ENCODE measurements at places on chromosomes 2 and 18.

DNA sequence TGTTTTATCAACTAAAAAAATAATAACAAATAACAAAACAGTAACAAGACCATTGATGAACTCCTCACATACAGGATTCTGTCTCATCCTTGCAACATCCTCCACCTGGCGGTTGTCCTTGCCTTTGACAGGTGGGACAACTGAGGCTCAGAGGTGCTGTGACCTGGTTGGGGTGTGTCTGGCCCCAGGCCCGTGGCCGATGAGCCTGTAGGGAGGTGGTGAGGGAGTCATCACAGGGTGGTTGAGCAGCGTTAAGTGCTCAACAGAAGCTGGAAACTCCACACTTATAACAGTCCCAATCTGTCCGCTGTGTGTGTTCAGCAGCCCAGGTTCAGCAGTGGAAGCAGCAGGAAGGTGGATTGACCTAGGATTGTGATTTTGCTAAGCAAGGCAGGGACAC, 131.6 kb upstream of the RAB12 start:
- DNase-seq = no peak

DNA sequence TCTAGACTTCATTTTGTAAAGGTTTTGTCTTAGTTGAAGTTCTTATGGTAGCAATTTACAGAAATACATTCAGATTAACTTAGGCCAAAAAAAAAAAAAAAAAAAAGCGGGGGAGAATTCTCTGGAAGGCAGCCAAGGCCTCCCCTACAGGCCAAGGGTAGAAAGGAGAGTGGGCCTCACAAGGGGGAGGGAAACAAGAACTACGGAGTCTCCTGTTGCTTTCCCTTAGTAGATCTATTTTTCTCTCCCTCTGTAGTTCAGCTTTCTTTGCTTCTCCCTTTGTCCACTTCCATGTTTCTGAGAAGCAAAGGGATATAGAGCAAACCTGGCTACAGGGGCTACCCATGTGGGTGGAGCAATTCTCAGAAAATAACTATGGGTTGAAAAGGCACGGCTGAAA, 2.4 kb upstream of the STK11IP start:
- DNase-seq = peak; percentile 79

DNA sequence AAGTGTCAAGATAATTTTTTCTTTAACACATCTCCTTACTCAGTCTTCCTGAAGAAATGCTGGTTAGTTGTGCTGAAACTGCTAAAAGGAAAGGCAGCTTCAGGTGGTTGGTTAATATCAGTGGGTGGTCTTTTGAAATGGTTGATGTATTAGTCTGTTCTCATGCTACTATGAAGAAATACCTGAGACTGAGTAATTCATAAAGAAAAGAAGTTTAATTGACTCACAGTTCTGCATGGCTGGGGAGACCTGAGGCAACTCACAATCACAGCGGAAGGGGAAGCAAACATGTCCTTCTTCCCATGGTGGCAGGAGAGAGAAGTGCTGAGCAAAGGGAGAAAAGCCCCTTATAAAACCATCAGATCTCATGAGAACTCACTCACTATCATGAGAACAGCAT, 125.9 kb upstream of the CYRIA start:
- DNase-seq = no peak

GRCh38 chr2:230891064-230891463, 26.3 kb downstream of the ITM2C start:
- no peak for DNase-seq

DNA sequence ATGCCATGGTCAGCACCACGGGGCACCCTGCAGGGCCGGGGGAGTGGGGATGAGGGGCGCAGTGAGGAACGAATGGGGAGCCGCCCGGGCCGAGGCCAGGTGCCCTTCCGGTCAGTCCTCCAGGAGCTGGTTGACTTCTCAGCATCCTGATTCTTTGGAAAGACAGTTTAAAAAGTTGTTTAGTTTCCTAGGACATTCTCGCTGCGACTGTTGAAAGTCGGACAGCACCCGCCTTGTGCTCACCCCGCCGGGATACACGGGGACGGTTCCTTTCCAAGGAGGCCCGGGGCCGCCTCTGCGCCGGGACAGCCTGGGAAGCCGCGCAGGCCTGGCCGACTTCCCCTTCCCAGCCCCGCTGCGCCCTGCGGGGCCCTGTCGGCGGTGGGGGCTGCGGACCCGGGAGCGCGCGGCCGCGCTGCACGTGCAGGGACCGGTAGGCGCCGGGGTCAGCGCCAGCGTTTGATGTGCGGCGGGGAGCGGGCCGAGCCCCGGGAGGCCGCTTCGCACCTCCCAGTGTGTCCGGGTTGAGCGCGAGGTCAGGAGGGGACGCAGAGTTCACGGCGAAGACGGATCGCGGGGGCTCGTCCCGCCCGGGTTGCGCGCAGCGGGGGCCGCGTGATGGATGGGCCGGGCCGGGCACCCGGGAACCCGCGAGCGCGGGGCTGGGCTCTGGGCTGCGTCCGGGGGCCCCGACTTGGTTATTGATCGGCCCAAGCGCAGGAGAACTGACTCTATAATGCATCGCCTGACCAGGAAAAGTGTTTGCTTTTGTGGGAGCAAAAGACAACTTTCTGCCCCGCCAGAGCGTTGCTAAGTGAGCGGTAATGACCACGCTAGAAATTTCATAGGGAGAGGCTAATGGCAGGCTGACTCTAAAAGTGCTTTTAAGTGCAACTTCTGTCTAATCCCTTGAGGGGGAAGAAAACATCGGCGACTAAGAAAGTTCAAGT, 28.0 kb upstream of the SMIM21 start:
- no peak for DNase-seq

- no peak for DNase-seq
Observed at GRCh38 chr2:101125374-101125773, 25.8 kb downstream of the TBC1D8 start.

DNA sequence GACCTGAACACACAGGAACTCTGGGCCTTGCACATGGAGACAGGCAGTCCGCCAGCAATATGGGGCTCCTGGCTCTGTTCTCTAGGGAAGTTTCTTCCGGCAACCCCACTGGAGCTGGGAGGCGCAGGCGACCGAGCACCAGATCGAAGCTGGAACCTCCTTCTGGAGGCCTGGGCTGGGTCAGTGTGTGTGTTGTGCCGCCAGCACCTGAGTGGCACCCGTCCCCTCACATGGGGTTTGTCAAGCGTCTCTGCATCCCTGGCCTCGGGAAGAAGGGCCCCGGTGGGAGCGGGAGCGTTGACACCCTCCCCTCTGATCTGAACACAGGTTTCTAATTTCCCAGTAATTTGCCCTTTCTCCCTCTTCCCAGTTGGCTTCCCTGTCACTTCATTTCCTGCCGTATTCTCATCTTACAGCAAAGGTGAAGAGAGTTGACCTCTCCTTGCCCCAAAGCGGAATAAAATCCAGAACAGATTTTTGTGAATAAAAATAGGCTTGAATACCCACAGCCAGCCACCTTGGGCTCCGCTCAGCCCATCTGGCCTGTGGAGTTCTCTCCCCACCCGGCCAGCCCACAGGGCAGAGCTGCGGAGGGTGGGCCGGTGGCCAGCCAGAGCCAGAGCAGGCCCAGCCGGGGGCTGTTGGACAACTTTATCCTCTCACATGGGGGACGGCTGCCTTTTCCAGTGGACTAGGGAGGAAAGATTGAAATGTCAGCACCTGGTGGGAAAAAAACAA, 85.9 kb downstream of the APOB start:
- DNase-seq = no peak

DNA sequence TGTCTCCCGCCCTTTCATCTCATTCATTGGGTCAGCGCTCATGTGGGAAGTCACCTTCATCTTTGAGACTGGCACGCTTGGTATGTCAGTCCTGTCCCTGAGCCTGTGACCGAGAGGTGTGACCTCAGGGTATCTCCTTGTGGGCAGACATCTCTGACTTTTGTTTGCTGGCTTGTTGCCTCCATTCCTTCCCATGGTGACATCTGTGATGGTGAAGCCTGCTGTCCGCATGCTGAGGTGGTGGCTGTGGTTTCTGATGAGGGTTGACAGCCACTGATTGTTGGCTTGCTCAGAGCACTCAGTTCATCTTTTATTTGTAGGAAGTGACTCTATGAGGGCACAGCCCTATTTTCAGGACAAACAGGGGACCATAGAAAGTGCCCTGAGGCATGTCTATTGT, 139.2 kb downstream of the SLC4A3 start:
- DNase-seq = no peak

DNA sequence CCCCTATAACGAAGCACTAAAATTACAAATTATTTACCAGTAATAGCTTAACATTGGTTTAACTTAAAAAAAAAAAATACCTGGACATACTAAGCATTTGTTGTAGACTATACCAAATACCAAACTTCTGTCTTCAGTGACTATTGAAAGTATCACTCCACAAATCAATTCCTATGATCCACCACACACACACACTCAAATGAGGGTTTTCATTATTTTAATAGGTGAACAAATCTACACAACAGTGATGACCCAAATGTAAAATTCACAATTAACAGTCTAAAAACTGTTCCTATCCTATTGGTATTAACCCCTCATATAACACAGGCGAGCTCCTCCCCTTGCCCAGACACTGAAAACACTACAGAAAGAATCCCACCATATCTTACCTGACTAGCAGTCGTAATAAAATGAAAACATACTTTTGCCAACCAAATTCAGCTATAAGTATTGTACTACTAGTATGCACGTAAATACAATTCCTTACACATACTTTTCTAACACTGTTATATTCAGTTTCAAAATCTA, 2.5 kb downstream of the SP3 start:
- no peak for DNase-seq

DNA sequence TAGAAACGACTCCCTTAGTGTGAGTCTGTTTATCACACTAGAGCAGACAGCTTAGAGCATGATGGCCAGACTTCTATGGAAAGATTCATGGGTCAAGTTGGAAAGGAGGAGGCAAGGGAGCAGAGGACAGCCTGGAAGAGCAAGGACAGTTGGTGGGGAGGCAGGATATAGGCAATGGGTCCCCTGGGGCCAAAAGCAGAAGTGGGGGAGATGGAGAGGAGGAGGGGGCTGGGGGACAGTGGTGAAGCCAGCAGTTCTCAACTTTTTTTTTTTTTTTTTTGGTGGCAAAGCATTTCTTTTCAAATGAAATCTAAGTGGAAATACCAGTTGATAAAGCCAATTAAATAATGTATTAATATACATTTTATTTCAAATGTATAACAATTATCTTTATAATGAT, 197.9 kb downstream of the HRH4 start:
- no peak for DNase-seq

DNA sequence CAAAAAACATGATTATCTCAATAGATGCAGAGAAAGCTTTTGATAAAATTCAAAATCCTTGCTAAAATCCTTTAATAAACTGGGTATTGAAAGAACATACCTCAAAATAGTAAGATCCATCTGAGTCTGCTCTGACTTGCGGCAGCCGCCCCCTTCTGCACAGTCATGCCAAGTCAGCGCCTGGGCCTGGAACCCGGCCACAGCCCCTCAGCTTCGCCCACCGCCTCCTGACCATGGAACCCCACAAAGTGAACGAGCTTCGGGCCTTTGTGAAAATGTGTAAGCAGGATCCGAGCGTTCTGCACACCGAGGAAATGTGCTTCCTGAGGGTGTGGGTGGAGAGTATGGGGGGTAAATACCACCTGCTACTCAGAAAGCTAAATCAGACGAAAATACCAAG, 270.9 kb upstream of the TFPI start:
- no peak for DNase-seq

- no peak for DNase-seq
Observed at GRCh38 chr18:44742126-44742525, 61.4 kb downstream of the SETBP1 start.

- no peak for DNase-seq
Observed at GRCh38 chr2:200968735-200969134, 5.3 kb upstream of the ORC2 start.

GRCh38 chr2:166138667-166139066, 10.8 kb upstream of the SCN1A start:
- DNase-seq = no peak

DNA sequence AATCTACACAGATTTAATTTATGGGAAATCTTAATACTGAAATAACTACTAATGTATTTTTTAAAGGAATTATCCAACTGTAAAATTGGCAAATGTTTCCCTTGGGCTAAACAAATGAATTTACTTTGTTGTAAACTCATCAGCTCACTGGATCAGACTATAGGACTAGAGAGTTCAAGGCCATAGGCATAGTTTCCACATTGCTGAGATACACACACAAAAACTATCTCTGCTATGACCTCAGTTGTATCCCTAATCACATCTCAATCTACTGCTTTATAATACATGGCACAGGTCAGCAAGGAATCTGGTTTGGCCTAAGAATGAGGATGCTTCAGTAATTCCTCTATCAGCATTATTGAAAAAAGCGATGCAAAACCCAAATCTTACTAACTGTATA, 101.1 kb upstream of the SLC39A10 start:
- no peak for DNase-seq

- DNase-seq = no peak
Observed at GRCh38 chr2:30448308-30448707, 1.3 kb downstream of the LCLAT1 start.

DNA sequence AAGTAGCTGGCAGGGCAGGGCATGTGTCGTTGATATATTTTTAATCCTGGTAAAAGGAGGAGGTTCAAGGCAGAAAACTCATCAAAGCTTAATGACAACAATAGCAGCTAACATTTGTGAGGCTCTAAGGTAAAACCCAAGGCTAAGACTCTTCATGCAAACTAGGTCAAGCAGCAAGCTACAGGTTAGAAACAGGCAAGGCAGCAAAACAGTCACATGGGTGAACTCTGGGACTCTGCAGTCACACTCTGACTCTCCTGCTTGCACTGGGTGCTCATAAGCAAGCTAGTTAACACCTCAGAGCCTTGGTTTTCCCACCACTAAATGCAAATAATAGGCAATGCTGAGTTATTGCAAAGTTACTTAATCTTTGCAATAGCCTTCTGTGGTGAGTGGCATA, 7.9 kb downstream of the IL1RN start:
- DNase-seq = no peak

GRCh38 chr2:241808721-241809382, at the start of gene NEU4:
NEU4 (plus strand) TSS chr2:241809193; CDS start chr2:241814485, 5,292 bp downstream.
- peak; percentile 86 for DNase-seq

GRCh38 chr18:68298330-68298729, 416.6 kb downstream of the TMX3 start:
- DNase-seq = peak; percentile 4

DNA sequence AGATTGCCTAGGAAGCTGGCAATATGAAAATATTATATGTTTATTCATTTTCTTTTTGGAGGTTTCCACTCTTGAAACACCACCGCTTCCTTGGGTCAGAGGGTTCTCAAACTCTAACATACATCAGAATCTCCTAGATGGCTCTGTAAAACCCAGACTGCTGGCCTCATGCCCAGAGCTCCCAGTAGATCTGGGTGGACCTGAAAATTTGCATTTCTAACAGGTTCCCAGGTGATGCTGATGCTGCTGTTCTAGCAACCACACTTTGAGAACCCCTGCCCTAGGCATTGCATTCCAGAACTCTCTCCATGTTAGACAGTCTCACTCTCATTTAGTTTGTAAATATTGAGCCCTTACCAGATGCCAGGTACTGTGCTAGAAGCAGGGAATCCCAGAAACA, 139.4 kb downstream of the FAM210A start:
- no peak for DNase-seq

GRCh38 chr2:136381722-136382633, 264.0 kb upstream of the CXCR4 start:
- DNase-seq = peak; percentile 94

- no peak for DNase-seq
Observed at GRCh38 chr2:157196956-157197355, 60.5 kb upstream of the GALNT5 start.

GRCh38 chr2:28678175-28678855, 73.3 kb upstream of the PPP1CB start:
- DNase-seq = no peak
